AML-193 (cell line): ENCODE measurements at places on chromosomes 1 and 21.

DNA sequence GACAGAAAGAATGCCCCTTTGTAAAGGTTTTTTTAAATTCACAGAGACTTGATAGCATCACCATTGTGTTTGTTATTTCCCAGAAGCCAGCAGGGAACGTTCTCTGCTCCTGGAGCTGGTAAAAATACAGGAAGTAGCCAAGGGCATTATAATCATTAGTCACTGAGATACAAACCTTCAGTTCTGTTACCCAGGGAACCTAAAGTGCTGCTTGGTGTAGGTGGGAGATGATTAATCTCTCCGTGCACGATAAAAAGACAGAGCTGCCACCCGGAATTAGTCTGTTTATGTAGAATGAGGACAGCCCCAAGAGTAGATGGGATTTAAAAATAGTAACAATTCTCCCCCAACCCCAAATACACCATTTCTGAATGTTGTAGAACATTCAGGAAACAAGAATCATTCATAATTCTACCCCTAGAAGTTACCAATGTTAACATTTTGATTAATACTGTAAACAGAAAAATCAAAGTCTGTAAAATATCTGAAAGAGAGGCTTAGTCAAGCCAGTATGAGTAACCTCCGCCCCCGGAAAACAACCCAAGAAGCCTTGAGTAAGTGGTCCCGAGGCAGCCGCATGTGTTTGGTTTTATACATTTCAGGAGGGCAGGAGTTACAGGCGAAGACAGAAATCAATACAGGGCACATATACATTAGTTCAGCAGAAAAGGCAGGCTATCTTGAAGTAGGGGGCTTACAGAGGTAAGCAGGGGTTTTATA is 45.3 kb upstream of the CTBS start:
- peak; percentile 60 for DNase-seq

GRCh38 chr21:44550807-44551206 is 498 bp downstream of the KRTAP10-2 start:
- DNase-seq = no peak

DNA sequence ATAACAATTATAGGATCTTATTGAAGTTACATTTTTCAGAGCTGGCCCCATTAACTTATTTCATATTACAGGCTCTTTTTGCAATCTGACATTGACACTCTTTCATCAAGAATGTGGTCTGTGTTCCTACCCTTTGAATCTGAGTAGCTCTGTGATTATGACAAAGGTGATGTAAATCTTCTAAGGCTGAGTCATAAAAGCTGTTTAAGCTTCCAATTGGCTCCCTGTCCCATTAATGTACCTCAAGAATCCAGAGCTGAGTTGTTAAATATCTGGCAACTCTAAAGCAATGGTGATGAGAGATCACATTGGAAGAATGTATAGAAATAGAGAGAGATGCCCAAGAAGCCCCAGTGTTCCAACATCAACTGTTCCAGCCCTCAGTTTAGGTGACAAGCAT is 178.5 kb upstream of the DEPDC1 start:
- no peak for DNase-seq

DNA sequence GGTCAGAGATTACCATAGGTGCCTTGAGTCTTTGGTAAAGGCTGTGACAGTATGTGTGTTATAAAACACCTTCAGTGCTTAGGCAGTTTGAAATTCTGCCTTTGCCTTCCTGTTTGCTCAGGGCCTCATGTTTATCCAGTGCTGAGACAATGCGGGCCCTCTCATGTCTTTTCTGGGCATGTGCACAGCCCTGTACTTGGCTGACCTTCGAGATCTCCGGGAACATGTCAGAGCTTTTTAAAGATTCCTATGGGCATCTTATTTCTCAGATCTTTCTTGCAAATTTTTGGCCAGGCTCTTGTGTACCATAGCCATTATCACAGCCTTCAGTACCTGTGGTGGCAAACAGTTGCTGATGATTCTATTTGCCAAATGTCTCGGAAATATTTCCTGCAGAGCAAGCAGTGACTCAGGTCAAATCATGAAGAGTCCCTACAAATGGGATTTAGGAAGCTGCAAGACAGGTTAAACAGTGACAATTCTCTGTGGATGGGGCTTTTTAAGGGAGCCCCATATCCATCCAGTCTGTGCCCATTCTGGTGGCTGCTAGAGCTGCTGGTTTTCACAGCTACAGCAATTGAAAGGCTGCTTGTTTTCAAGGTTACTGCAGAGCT is 42.1 kb downstream of the HOOK1 start:
- no peak for DNase-seq

- no peak for DNase-seq
Observed at GRCh38 chr1:12202190-12202497, 27.7 kb upstream of the VPS13D start.

DNA sequence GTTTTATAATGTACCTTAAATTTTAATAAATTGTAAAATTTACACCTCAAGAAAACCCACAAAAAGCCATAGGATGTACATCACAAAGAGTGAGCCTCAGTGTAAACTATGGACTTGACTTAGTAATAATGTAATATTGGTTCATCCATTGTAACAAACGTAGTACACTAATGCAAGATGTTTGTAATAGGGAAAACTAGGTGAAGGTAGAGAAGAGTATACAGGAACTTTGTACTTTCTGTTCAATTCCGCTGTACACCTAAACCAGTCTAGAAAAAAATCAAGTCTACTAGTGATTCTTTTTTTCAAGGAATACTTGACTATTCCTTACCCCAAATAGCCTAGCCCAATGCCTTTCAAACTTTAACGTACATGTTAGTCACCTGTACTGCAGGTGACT is 222.3 kb upstream of the FGGY start:
- no peak for DNase-seq

GRCh38 chr1:2604844-2605508 is 18.4 kb downstream of the PRXL2B start:
- DNase-seq = no peak

GRCh38 chr1:94239796-94240195 is 2.4 kb upstream of the ARHGAP29 start:
- no peak for DNase-seq

DNA sequence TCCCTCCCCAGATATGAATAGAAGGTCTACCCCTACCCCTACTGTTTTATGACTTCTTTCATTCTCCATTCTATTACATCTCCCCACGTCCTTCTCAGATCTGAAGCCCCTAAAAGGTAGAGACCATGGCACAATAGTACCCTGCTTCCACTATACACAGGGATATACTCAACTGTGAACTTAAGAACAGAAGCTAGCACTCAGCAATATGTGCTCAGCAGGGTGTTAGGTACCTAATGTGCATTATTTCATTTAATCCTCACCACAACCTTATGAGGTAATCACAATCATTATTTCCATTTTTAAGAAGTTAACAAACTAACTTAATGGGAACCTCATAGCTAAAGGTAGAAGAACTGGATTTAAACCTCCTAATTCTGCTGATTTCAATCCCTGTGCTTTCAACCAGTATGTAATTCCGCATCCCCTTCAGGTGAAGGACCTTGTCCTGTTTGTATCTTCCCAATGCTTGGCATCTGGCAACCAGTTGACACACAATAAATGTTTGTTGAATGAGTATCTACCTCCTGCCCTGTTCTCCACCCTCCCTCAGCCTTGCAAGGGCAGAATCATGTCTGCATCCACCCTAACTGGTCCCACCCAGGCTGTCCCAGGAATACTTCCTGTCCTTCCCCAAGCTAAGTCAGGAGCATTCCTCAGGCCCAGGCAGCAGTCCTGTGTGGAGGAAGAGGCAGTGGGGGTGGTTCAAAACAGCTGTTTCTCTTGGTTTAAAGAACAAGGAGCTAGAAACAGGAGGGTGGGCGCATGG is 6.5 kb downstream of the DENND2D start:
- DNase-seq = no peak

DNA sequence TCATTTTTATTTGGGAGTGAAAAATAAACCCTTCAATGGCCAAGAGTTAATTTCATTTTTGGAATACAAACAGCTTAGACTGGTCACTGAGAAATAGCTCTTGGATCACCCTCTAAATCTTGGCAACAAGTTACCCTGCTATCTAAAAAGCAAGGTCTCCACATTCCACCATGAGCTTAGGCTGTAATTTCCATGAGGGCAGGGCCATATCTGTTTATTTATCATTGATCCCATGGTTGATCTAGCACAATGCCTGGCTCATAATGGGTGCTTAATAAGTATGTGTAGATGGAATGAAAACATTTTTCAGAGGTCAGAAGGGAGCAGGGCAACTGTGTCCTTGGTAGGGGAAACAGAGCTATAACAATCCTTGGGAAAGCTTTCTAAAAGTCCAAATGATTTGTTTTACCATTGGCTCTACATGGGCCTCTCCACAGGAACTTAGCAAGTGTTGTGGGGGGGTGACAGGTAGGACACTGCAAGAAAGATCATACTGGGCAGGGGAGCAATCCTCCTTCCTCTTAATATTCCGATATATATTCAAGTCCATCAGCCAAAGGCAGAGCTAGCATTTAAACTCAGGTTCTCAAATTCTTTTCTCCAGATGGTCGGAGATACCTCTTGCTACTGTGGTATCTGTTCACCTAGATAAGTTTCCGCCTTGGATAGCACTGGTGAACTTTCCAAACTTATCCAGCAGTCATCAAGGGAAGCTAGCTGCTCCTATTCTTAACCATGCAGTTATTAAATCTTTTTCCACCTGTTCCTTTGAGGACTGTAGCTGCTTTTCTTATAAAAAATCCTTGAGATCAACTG is 53.1 kb upstream of the PTCH2 start:
- no peak for DNase-seq

DNA sequence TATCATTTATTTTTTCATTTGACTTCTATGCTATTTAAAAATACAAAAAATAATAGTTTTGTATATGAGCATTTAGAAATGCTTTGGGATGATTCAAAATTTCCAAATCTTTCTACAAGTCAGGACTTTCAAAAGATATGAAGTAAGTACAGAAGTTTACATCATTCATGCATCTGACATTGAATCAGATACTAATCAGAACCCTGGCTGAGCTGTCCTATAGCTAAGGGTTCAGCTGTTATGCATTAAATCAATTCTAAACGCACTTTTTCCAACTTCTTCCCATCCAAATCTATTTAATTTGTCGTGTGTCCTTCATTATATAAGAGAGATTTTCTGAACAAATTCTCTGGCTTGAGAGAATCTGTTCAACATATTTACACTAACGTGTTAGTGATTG is 779.4 kb downstream of the LTN1 start:
- no peak for DNase-seq

DNA sequence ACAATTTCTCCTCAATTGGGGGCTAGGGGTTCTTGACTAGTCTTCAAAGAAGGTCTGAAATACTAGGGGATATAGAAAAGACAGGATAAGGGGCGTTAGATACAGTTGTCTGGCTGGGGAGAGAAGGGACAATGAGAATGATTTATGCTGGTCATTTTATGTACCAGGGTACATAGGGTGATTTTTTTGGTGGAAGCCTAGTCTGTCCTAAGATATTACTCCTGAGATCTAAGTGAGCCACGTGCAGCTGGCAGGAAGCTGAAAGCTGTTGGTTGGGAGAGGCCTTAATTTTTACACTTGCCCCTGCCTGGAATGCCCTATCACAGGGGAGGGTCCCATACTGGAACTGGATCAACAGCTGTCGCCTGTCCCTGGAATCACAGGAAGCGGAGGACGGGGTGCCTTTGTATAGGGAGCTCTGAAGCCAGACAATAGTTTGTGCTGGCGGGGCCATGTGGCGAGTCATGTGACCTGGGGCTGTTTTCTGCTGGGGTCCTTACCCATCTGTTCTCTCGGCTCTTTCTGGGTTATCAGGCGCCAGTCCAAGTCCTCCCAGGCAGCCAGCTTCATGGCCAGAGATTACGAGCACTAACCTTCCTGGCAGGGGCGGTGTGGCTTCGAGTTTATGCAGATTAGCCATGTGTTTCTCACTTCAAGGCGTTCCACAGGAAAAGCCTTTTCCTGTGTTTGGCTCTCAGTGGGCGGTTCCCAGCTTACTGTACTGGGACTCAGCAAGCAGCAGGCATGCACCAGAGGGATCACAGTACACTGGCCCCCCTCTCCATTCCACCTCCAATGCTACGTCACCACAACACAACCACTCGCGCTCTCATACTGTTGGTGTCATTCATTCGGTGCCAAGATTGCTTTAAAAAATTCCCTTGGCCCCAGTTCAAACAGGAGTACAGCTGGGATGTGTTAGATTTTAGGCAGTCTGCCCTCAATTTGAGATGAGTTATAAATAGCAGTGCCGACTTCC is 27.5 kb downstream of the ARID1A start:
- DNase-seq = no peak

GRCh38 chr1:94258873-94259331 is 21.5 kb upstream of the ARHGAP29 start:
- DNase-seq = no peak

DNA sequence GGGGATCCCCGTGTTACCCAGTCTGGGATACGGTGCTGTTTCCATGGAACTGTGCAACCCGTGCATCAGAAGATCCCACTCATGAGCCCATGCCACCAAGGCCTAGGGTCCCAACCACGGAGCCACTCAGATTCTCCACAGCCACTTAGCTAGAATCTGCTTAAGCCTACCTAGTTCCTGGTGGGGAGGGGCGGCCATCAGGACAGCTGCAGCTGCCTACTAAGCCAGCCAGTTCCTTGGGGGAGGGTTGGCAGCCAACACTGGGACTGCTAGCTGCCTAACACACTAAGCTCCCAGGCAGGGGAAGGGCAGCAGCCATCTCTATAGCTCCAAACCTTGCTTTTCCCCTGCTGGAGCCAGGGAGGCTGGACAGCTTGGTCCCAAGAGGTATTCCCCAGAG is 549.2 kb upstream of the BRINP3 start:
- DNase-seq = no peak

GRCh38 chr1:165875171-165875570 is 47.8 kb downstream of the UCK2 start:
- DNase-seq = no peak

GRCh38 chr1:205506409-205507200 is 2.1 kb downstream of the CDK18 start:
- no peak for DNase-seq

- no peak for DNase-seq
Observed at GRCh38 chr1:218366322-218367052, 21.4 kb downstream of the TGFB2 start.

DNA sequence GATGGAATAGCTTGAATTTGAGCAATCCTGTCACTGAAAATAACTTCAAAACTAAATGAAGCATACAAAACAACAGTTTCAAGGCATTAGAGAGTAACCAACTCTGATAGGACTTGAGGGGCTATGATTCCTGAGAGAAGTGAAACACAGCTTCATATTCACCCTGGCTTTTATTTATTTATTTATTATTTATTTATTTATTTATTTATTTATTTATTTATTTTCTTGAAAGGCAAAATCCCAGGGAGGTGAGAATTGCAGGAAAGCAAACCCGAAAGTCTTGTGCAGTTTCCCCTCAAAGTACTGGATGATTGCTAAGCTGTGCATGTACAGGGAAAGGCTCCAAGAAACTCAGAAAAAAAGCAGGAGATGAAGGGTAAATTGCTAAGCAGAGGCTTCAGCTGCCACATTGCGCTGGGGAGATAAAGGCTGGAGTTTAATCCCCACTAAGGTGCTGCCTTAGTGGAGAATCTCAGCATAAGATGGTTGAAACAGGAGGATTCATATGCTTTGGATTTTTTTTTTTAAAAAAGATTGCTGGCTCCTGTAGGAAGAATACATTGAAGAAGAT is 72.9 kb upstream of the COL24A1 start:
- DNase-seq = no peak
